ENCODE measurements at places on chromosomes 11 and 22.

- no peak for DNase-seq
Measured at GRCh38 chr11:14544611-14545010, 24.4 kb upstream of the PSMA1 start.

DNA sequence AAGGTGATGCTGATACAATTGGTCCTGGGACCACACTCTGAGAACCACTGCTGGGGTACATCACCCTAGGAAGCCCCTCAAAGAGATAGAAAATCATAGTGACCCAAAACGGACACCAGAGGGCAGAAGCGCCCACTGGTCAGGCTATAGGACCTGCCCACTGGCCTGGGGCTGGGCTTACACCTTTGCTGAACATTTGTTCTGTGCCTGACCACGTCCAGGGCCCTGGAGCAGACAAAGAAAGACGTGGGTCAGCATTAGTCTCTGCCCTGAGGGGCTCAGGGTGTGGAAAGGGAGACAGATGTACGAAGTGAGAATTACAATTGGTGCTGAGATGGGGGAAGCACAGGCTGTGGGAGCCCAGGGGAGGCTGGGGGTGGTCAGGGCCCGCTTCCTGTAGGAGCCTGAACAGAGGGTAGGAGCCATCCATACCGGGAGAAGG lies 14.4 kb upstream of the SERPINH1 start:
- peak; percentile 38 for DNase-seq

GRCh38 chr11:13288375-13289029 lies 10.9 kb downstream of the BMAL1 start:
- no peak for DNase-seq

DNA sequence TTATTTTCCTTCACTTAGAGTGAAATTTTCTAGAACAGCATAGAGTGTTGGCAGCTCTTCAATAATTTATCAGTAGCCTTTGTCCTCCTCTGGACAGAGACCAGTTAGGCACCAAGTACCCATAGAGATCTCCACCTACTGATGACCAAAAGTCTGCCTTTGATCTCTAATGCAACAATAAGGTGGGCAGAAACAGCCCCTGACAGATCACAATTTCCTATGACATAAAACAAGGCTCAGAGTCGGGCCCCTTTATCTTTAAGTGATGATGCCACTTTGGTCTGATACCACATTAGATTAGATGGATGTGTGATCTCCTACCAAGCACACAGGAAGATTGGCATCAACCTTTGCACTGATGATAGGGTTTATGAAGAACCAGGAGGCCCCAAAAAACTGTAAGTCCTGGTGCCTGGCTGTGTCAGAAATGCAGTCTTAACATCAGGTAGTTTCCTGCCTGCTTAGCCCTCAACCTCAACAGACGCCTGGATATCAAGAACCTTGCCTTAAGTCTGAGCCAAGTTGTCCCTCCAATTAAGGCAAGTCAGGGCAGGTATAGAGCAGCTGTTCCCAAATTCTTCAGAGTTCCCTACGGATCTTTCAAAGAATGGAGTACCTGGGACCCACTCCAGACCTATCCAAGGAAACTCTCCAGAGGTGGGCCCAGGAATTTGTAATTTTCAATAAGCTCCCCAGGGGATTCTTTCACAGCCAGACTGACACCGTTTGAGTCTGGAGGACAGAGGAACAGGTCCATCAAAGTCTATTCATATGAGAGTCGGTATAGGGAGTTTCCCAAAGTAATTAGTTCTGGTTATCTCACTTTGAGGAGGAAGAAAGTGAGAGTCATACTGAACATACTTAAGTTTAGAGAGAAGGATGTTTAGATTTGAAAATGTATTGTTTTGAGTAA lies 30.6 kb upstream of the TMPRSS4 start:
- DNase-seq = no peak

DNA sequence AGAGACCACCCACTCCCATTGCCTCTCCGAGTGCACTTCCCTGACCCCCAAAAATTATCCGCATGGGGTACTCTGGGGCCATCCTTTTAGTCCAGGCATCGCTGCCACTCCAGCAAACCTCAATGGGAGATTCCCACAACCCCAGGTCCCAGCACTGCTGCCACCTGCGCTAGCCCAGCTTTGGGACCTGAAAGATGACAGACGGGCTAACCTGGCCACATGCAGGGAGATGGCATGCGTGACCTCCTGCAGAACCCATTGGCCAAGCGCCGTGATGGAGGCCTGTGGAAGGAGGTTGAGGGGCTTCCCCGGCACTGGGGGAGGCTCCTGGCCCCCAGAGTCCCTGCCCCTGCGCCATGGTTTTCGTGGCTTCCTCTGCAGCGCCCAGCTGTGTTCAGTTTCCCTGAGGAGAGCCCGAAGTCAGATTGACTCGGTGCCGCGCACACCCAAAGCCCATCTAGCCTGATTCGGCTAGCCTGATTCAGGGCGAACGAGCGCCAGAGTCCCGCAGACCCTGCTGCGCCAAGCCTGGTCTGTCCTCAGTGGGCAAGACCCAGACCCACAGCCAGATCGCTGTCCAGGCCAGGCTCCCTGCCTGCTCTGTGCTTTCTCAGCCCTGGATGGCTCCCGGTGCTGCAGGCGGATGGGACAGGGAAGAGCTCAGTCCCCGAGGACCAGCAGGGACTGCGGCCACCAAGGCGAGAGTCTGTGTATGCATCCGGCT lies 751 bp upstream of the WNT7B start:
- no peak for DNase-seq

GRCh38 chr11:132910011-132910760 lies 622.1 kb downstream of the OPCML start:
- no peak for DNase-seq

DNA sequence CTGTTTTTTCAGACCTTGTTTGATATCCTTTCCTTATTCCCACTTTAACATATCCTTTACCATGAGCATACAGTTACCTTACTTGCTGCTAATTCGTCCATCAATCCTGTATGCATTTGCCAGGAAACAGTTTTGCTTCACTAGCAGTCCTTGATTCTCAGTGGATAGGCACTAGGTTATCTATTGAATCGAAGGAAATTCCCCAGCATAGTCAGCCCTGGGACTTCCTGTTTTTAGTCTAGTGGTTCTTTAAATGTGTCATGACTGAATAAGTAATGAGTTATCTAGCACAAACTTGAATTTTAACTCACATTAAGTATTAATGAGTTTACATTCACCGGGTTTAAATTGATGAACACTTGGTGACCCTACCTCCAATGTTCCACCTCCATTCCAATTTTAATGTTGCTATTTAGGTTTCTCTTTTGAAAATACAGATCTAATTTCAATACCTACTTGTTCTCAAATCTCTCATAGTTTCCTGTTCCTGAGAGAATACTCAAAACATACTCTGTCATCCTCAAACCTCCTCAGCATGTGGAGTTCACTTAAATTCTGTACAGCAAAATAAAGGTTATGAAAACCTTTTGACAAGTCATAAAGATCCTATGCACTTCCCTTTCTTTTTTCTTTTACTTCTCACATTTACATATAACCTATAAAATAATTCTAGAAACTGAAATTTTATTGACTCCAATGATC lies 1375.1 kb upstream of the TENM4 start:
- DNase-seq = no peak

GRCh38 chr11:95267601-95268213 lies 36.7 kb upstream of the SESN3 start:
- no peak for DNase-seq

DNA sequence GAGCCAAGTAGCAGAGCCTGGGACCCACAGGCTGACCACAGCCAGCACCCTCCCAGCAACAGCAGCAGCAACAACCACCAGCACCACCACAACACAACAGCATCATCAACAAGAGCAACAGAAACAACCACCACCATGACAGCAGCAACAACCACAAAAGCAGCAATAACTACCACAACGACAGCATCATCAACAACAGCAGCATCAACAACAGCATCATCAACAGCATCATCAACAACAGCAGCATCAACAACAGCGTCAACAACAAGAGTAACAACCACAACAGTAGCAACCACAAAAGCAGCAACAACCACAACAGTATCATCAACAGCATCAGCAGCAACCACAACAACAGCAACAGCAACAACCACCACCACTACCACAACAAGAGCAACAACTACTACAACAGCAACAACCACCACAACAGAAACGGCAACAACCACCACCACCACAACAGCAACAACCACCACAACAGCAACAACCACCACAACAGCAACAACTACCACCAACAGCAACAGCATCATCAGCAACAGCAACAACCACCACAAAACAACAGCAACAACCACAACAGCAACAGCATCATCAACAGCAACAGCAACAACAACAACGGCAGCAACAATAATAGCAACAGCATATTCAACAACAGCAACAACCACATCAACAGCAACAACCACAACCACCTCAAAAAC lies 22.1 kb upstream of the FGF3 start:
- DNase-seq = no peak

- DNase-seq = no peak
Measured at GRCh38 chr11:86482692-86483091, 108.0 kb downstream of the CCDC81 start.

DNA sequence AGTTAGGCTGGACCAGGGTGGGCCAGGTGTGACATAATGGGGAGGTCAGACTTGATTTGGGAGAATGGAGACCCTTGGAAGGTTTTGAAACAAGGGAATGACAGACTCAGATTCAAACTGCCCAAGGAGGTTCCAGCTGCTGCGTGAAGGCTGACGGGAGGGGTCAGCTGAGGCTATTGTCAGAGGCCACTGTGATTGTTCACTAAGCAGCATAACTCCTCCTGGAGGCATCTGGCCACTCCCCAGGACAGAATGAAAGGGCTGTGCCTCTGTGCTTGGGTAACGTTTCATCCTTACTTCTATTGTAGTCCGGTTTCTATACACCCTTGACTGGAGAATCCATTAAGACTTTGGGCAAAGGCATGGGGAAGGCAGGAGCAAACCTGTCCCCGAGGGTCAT lies 126.6 kb downstream of the DSCAML1 start:
- no peak for DNase-seq

DNA sequence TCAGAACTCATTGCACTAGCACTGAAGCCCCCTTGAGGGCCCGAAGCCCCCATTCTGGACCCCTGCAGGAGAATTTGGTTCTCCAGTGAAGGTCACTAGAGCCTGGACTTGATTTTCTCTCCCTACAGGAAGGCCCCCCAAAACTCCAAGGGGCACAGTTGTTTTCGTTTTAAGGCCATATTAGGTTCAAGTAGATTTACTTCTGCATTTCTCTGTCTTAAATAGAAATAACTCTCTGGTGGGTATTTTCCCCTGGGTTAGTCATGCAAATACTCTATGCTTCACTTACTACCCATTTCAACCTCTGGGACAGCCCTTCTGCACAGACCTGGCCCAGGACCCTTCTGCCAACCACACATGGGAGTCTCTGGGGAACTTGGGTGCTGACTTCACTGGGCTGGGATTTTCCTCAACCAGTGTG lies 41.6 kb downstream of the WEE1 start:
- no peak for DNase-seq

DNA sequence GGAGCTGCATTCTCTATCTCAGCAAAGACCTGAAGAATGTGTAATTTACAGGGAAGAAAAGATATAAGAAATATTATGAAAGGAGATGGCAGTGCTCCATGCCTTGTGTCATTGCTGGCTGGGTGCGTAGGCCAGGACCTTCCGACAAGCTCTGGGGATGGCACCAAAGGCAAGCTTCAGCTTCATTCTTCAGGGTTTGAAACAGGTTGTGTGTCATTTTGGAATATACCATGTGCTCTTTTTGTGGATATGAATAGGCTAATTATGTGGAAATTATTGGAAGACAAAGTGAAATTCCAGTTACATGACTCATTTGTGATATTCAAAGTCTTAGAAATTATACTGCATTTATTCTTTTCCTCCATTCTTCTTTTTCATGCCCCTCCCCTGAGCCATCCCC lies 5.7 kb upstream of the KIRREL3 start:
- no peak for DNase-seq

DNA sequence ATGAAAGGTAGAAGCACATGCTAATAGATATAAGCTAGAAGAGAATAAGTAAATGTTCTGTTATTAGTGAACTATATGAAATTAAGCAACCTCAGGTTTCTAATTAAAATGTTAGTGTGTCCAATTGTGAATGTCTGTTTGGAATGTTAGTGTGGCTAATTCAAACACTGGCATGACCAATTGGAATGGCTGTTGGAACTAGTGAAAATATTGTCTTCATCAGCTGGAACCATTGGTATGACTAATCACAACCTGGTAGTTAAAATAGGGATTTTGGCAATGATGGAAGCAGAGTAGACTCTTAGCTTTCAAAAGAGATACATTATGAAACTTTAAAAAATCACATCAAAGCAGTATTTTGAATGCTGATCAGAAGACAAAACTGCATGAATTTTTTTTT lies 66.8 kb downstream of the CYB5R2 start:
- DNase-seq = no peak

DNA sequence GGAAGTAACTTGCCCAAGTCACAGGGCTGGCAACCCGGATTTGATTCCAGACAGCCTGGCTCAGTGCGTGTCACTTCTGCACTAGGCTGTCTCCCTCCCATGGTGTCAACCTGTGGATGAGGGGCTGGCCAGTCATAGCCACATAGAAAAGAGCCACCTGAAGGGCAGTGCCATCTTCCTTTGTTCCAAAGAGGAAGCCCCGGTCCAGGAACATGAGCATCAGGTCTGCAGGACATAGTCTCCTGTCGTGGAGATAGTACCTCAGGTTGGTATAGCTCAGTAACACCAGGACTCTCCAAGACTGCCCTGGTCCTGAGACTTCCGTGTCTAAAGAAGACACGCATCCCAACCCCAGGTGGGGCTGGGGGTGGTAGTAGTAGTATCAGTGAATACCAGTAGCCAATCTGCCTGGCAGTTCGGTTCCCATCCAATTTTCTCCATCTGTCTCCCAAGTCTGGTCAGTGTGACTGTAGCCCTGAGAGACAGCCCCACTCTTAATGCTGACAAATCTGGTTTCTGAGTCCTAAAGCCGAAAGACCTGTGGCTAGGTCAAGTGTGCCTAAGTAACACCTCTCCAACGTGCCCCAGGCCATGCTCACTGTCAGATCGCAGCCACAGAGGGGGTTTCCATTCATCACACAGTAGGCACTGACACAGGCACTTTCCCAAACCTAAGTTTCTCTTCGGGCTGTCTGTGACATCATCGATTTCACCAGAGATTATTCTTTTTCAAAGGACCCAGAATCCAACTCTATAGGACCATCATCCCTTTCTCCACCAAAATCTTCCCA lies 33.1 kb downstream of the C11orf58 start:
- no peak for DNase-seq

- no peak for DNase-seq
Measured at GRCh38 chr11:77051511-77051910, 15.3 kb upstream of the CAPN5 start.

GRCh38 chr11:72721689-72722049 lies 30.5 kb downstream of the ARAP1 start:
- DNase-seq = no peak

DNA sequence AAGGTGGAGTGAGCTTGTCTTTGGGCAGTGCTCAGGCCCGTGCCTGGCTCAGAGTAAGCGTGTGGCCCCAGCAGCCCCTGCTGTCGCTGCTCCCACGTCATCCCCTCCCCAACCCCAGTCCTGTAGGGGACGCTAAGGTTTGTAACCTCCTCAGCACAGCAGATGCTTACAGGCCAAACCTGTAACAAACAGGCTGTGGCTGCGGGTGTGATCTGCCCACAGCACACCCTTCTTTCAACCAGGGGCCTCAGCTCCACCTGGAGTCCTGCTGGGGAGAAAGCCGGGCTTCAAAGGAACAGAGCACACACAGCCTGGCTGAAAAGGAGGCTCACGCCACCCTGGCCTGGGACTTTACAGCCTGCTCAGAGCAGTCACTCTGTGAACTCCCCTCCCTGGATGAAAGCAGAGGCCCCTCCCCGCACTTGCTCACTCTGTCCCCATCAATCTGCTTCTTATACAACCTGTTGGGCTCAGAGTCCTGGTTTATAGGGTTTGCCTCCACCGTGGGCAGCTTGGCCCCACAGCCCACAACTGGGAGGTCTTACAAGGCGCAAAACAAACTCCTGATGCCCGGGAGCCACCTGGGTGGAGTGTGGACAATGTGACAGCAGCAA lies 54.3 kb downstream of the SCUBE1 start:
- DNase-seq = no peak

Data from SW 1271 (cell line).